OCI-M1 (cell line): ENCODE measurements at places on chromosomes 4 and X.
A peak's percentile ranks its signal among the peaks of the same experiment; 100 is the strongest.

- DNase-seq: no peak
Observed at GRCh38 chr4:118757761-118758251, 72.6 kb downstream of the METTL14 start.

DNA sequence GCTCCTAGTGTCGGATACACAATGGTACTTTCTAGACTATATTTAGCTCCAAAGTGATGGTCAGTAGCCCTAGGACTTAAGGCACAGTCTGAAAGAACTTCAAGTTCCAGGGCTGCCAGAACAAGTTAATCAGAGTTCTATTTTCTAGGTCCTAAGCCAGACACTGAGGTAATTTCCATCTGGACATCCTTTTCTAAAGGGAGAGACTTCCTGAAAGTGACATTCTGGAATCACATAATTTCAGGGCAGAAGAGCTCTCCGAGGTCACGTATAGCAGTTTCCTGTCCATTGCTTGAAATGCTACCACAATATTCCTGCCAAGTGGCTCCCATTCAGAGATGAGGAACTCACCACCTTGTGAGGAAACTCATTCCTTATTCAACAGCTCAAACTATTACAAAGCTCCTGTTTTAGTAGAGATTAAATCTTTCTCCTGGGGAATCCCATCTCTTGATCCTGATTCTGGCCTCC lies 117.9 kb downstream of the COL25A1 start:
- peak; percentile 46 for DNase-seq

DNA sequence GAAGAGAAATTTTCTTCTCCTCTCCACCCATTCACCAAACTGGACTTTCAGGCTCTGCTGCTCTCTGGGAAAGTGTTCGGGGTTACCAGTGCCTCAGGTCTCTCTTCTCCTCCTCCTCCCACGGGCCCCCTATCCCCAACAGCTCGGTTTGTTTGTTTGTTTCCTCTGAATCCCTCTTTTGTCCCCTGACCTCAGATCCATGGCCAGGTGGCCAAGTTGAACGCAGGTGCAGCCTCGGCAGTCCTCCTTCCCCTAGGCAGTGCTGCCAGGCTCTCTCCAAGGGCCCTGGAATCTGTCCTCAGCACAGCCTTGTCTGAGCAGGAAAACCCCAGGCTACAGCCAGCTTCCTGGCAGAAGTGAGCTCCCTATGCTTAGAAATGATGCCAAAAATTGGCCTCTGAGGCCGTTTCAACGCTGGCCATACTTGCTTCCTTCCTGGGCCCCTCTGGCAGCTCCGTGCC lies 60.0 kb downstream of the FHDC1 start:
- DNase-seq: no peak

- peak; percentile 48 for DNase-seq
Observed at GRCh38 chr4:59597536-59598329, 1602.4 kb upstream of the ADGRL3 start.

- no peak for DNase-seq
Observed at GRCh38 chr4:151434183-151434860, 25.3 kb downstream of the FHIP1A start.
